ENCODE measurements at places on chromosomes 4 and X.

GRCh38 chr4:73258436-73258685, 237 bp downstream of the ANKRD17 start:
- DNase-seq: no peak

DNA sequence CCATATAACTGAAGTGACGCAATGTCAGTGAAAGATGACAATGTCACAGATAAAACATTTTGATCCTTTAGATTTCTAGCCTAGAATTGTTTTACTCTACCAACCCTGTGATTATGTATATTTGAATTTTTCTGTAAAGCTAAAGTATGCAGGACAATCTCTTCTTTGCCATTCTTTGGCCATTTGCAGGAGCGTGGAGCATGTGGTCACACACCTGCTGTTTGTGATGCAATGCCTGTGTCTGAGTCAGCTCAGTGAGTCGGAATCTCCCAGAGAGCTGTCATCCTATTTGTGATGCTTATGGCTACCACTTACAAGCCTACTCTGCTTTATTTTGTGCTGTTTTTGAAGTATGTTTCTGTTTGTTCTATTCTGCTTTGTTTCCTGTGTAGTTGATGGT, 214.5 kb downstream of the NAF1 start:
- no peak for DNase-seq

DNA sequence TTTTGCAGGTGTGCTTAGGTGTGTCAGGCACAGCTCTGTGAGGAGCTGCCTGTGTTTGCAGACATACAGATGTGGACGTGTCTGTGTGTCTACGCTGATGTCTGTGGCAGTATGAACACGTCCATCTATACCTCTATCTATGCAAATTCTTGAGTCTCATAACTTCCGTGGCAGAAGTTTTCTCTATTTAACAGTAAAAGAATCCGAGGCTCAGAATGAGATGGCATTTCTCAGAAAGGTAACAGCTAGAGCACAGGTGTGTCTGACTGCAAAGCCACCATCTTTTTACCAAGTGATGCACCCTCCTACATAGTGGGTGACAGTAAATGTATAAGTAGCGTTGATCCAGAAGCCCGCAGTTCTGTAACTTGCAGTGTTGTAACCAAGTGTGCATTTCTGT, 39.9 kb upstream of the CYP4V2 start:
- DNase-seq: no peak

DNA sequence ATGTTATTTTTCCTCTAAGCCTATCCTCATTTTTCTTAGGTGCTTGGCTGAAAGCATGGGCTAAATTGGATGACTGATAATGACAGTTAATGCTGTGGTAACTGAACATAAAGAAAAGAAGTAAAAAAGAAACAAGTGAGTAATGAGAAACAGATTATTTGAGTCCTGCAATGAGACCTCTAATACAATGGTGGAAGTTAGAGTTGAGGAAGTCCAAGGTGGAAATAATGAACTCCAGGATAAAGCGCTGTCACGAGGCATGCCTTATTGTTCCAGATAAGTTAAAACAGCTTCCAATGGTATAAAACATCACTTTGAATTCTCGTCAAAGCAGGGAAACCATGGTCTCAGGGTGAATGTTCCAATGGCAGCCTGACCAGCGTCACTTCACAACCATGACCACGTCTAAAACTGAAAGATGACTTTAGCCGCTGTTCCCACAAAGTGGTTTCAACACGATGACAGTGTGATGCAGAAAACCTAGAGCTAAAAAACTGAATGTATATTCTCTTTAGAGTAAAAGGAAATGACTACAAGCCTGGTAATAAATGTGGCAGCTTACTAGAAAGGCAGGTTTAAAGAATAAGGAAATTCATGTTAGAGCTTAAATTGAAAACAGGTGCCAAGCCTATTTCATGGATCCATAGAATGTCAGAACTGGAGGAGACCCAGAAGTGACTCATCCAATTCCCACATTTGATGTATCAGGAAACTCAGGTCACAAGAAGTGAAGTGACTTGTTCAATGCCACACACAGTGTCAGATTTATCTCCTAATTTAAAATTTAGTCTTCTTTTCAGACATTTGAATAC, 202.6 kb upstream of the GYPA start:
- no peak for DNase-seq

DNA sequence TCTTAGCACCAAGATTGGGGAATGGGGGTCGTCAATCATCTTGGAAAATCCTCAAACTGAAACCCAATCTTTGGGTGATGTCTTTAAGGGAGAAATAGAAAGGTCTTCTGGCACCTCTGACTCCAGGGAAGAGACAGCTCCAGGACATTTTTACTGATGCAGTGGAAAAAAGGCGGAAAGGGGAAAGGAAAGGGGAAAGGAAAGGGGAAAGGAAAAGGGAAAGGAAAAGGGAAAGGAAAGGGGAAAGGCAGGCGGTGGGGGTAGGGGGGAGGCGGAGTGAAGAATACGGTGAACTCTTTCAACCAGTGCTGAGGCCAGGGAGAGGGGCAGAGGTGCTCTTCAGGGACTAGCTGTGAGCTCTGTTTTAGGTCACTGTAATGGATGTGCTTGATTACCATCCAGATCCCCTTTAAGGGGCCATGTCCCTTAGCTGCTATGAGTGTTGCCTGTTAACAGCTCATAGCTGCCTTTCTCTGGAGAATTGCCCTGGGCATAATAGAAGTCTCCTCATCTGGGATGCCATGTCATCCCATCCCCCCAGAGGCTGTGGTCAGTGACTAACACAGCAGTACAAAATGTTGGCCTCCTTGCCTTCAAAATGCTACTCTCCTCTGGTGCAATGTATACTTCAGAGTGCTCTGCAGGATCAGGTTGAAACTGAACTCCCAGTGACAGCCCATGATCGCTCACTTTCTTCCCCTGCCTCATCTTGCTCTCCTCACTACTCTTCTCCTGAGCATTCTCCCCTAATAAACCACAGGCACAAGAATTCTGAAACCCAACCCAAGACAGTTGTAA, 92.4 kb upstream of the AP1S2 start:
- no peak for DNase-seq

Measured in activated T-cell treated with anti-CD3 and anti-CD28 coated beads for 1 hour (primary cell).